ENCODE measurements at places on chromosomes 7 and 10.

DNA sequence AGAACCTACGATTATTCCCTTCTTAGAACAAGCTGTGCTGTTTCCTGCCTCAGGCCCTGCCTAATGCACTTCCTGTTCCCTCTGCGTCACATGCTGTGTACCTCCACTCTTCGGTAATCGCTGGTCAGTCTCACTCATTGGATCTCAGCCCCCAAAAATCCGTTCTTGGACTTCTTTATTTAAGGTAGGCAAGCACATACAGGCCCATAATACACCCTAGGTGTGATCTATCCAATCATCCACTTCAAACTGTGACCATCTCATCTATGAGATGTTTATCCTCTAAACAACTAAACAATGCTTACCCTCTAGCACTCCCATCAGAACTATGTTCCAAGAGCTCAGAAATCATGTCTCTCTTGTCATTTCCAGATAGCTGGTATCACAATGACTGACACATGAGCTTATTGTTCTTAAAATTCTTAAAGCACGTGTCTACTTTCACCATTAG is 83.9 kb downstream of the CADPS2 start:
- DNase-seq: no peak

DNA sequence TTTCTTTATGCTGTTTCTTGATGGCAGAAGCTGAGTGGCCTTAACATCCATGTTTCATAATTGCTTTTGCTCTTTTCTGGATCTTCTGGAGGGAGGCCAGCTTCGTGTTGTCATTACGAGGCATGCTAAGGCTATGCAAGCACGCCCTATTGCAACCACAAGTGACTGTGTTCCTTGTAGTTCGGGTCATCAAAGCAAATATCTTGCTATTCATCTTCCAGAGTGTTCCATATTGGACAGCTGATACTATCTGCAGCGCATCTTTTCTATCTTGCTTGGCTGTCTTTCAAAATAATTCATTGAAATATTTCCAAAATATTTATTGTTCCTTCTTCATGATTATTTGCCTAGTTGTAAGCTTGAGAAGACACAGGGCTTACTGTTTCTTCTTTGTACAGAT is 5.0 kb downstream of the EPHB6 start:
- no peak for DNase-seq

GRCh38 chr10:29424017-29424416 is 135.1 kb downstream of the LYZL1 start:
- DNase-seq: no peak

GRCh38 chr7:65287023-65287422 is 86.6 kb upstream of the ZNF92 start:
- no peak for DNase-seq

GRCh38 chr7:129146237-129146979 is 1.9 kb downstream of the TSPAN33 start:
- DNase-seq: no peak

- no peak for DNase-seq
Observed at GRCh38 chr7:3206101-3206500, 95.0 kb upstream of the SDK1 start.

DNA sequence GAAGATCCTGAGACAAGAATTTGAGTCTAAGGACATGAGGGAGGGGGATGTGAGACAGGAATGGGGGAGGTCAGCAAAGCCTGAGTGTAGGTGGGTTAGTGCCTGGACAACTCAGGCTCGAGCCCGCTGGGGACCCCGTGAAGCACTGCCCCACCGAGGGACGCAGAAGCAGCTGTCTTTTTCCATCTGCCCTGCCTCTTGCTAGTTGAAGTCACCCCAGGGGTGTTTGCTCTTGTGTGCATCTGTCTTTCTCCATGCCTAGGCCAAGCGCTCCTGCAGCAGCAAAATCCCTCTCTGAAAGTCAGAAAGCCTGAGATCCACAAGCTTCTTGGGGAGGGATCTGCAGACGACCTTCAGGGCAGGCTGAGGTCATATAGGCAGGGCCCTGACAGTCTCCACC is 79.0 kb upstream of the CELF2 start:
- DNase-seq: no peak

- DNase-seq: no peak
Observed at GRCh38 chr7:99034932-99035722, 108.8 kb downstream of the SMURF1 start.

DNA sequence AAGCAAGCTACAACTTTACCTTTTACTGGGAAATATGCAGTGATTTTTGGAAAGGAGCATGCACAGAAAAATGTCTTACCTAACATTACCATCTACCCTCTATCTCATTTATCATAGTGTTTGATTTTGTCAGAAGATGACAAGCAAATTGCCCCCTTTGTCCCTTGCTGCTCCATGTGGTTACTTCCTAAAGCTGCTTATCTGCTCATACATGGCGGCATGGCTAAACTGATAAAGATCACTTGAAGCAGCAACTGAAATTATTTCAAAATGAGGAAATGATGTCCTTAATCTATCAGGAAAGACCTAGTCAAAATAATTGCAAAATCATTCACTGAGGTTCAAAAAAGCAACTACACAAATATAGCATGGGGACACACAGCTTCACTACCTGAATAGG is 1198.5 kb upstream of the SORCS1 start:
- no peak for DNase-seq

- no peak for DNase-seq
Observed at GRCh38 chr7:80732630-80733029, 94.2 kb downstream of the CD36 start.

DNA sequence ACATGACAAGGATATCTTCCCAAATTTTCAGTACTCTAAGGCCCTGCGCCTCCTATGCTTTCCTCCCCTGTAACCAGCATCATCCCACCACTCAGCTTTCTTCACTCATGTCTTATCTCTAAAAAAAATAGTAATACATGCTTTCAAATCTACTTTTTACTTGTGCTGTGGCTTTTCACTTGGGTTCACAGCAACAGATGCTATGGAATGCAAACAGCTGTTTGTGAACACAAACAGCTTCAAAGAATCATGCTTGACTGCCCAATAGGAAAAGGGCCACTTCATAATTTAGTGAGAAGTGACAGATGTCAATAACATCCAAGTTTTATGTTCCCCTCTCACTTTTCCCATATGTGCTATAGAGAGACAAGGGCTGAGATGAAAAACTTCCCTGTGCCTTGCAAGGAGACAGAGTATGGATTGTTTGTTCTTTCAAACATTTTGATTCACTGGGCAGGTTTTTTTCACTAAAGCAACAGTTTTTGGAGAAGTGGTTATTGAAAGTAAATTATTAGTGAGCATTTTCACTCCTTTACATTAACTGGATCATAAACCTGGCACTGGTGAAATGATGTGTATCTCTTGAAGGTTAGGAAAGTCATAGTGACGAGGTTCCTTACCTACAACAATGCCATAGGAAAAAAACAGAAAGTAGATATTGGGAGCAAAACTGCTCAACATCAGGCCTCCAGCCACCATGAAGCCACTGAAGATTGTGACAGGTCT is 37.3 kb downstream of the SLC16A9 start:
- no peak for DNase-seq

GRCh38 chr7:12549106-12549505 is 21.4 kb upstream of the SCIN start:
- DNase-seq: no peak

DNA sequence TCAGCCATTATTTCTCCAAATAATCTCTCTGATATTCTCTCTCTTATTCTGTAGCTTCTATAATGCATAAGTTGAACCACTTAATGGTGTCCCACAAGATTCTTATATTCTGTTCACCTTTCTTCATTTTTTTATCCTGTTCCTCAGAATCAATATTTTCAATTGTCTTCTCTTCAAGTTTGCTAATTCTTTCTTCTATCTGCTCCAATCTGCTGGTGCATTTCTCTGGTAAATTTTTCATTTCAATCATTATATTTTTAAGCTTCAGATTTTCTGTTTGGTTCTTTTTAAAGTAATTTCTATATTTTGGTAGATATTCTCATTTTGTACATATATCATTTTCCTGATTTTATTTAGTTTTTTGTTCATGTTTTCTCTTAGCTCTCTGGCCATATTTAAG is 272.6 kb downstream of the ZEB1 start:
- DNase-seq: no peak

DNA sequence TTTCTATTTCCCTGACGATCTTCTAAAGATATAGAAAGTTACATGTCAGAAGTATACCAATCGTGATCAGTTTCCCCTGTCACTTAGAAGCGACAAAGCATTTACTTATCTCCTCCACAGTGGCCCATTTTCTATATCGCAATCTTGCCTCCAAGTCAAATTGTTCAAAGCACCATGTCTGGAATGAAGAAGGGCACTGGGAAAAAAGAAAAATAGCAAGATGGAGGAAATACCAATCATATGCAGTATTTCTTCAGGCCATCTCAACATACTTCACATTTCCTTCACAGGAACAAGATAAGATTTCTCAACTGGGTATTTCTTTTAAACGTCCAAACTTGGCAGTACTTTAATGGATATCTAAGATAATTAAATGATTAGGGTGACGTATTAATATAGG is 63.3 kb upstream of the IL6 start:
- DNase-seq: no peak

DNA sequence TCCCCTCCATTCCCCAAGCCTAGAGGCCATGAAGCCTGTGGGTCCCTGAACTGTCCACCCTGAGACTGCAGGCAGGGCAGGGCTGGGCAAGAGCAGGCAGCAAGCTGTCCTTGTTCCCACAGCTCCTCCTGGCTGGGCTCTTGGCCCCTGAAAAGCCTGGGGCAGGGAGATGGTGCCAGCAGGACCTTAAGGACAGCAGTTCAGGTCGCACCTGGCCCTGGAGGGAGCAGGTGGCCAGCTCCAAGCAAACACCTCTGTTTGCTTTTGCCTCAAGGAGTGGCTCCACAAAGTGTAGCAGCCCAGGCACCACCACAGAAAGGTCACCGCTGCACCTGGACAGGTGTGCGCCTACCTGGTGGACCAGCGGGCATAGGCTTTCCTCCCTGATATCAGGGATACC is 5.2 kb downstream of the RET start:
- DNase-seq: no peak
